Stimulated activated CD8-positive, alpha-beta memory T cell treated with anti-CD3 and anti-CD28 coated beads, Interleukin-2, amount 100 ng/mL, for 1 hour (primary cell): ENCODE measurements at places on chromosomes 16 and 17.

DNA sequence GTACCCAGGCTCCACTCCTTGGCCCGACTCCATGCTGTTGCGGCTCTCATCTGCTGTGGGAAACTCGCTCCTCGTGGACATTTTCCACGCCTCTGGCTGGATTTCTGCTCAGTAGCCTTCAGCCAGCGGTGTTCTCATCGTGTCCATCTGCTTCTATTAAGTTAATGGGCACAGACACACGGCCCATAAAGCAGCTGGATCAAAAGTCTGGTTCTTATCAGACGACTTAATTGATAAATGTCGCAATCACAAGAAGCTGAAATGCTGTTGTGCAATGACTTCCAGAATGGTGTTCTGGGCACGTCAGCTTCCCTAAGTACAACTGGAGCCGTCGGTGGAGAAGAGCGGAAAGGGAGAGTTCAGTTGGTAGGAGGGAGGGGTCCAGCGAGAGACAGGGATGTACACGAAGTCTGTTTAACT is 211.7 kb upstream of the CHMP6 start:
- DNase-seq, result no peak

- no peak for DNase-seq
Observed at GRCh38 chr17:21218101-21218500, 4.1 kb upstream of the TMEM11 start.

GRCh38 chr17:2275722-2276121 is 27.9 kb downstream of the SMG6 start:
- no peak for DNase-seq

DNA sequence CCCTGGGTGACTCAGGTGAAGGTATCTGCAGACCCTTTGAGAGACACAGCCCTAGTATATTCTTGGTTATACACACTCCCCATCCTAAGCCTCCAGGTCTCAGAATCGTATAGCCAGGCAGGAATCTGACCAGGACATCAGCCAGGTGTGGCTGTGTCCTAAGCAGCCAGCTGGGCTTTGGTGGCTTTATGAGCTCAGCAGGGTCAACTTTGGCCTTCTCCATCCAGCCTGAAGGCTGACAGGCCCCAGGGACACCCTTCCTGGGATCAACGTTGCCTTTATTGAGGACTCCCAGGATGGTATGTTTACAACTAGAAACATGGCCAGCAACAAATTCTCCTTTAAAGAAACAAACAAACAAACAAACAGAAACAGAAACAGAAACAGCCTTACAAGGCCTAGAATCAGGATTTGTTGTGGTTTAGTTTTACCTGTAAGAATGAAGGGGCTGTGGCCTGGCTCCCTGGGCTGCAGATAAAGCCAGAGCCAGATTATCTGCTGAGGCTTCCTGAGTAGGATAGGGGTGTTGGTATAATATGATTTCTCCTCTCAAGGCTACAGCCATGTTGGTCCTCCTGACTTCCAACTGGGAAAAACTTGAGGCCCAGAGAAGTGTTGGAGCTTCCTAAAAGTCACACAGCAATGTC is 8.5 kb downstream of the KIF19 start:
- no peak for DNase-seq

- DNase-seq, result no peak
Observed at GRCh38 chr16:67164599-67165061, at the start of gene HSF4. Gene HSF4, plus strand, starts transcription at chr16:67164745. Its CDS starts 67 bp downstream, at chr16:67164812.

GRCh38 chr16:25812215-25812614 is 120.5 kb downstream of the HS3ST4 start:
- no peak for DNase-seq

- no peak for DNase-seq
Observed at GRCh38 chr17:38354466-38354865, 2.8 kb downstream of the SOCS7 start.

- DNase-seq, result no peak
Observed at GRCh38 chr16:48491517-48491916, 106.3 kb upstream of the SIAH1 start.
